ENCODE measurements at places on chromosomes 3 and 15. TPM values are rescaled to one million over a fixed set of nuclear protein-coding genes. Genes with fewer than 3 reads are reported as not detected.
A peak's percentile ranks its signal among the peaks of the same experiment; 100 is the strongest.

DNA sequence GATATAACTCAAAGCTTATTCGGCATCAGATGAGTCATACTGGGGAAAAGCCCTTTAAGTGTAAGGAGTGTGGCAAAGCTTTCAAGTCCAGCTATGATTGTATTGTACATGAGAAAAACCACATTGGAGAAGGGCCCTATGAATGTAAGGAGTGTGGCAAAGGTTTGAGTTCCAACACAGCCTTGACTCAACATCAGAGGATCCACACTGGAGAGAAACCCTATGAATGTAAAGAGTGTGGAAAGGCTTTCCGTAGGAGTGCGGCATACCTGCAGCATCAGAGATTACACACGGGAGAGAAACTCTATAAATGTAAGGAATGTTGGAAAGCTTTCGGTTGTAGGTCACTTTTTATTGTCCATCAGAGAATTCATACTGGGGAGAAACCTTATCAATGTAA, 7.5 kb downstream of the ZNF621 start:
- DNase-seq, result no peak

GRCh38 chr3:37321377-37321781, 147.0 kb upstream of the LRRFIP2 start:
- DNase-seq, result no peak

DNA sequence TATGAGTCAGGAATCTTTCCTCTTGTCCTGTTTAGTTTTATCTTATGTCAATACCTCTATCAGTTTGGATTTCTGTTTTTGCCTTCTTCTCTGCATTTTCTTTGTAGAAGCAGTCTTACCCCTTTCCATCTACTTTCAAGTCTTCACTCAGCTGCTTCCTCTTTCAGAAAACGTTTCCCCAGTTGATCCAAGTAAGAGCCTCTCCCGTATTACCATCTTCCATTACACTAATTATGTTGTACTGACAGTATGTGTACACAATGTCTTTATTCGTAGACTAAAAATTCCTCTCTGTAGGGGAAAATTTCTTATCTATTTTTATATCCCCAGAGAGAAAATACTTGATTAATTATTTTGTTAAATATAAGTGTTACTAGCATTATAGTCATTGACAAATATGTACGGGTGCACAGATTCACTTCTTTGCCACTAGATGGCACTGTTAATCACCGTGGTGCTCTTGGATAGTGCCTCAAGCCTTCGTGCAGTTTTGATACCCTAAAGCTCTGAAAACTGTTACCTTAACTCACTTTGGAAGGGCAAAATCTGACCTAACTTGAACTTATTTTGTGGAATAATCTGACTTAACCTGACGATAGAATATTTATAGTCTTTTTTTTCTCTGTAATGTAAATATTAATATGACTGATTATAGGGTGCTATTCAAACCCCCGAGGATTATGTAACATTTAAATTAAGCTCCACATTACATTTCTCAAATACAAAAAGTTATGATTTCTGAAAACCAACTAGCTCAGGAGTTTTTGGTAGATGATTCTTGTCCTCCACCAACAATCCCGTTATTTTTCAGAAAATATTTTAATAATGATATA, 74.2 kb upstream of the POU1F1 start:
- peak; percentile 48 for DNase-seq

The GPR62 gene
- not detected for total RNA-seq

The CLEC3B gene
- 0.40 TPM for total RNA-seq

DNA sequence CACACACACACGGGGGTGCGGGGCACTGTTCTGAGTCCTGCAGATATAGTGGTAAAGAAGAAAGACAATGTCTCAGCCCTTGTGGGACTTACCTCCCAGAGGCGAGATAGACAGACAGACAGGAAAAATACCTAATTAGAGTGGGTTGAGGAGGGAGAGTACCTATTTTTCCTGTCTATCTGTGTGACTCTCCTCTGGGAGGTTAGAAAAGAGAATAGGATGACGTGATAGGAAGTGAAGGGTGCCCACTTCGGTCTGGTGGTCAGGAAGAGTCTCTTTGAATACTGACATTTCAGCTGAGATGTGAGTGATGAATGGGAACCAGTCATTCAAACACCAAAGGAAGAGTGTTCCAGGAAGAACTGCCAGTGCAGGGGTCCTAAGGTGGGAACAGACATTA, 4.1 kb upstream of the APOD start:
- no peak for DNase-seq

The AHSG gene
- total RNA-seq, result not detected

DNA sequence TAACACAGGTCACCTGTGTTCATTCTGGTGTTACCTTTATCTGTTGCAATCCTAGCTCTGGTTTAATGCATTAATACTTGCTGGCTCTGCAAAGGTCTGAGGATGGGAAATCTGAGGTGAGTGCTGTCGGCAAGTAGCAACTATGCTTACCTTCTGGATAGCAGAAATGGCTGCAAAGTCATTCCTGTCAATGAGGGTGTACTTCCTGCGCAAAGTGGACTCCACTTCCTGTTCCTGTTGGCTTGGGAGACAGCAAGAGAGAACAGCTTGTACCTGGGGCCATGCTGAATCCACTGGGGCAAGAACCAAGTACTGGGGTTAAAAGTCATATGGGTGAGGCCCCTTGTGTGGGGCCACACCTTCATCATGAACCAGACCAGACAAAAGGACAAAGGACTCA, 37.3 kb downstream of the KIF9 start:
- DNase-seq, result no peak

DNA sequence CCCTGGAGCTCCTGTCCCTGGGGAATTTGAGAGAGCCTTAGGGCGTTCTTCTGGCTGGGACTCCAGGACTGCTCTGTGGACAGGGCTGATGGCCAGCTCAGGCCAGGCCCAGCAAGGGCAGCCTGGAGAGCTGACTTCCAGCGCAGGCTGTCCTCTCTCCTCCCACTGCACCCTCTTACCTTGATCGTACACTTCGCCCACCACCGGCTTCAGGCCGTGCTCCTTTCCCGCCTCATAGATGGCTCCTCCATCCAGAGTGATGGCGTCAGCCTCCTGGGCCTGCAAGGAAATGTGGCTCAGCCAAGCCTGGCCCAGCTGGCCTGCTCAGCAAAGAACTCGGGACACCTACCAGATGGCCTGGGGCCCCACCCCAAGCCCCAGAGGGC, 3.1 kb downstream of the MELTF start:
- no peak for DNase-seq

GRCh38 chr3:141412087-141412935, 44.0 kb downstream of the ZBTB38 start:
- DNase-seq, result peak; percentile 93

DNA sequence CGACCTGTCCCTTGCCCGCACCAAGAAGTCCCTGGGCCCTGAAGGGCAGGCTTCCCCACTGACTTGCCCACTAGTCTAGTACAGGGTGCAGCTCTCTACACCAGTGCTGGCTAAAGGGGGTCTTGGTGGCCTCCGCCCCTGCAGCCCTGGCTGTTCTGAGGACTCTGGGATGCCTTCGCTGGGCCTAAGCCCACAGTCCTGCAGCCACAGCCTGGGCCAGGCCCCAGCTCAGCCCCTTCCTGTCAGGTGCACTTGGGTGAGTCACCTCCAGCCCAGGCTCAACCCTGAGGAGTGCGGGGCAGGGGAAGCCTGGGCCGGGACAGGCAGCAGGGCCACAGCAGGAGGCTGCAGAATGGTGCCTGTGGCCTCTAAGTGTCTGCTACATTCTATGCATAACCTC, 971 bp downstream of the C3orf22 start:
- no peak for DNase-seq

The RBPMS2 gene
- not detected for total RNA-seq

DNA sequence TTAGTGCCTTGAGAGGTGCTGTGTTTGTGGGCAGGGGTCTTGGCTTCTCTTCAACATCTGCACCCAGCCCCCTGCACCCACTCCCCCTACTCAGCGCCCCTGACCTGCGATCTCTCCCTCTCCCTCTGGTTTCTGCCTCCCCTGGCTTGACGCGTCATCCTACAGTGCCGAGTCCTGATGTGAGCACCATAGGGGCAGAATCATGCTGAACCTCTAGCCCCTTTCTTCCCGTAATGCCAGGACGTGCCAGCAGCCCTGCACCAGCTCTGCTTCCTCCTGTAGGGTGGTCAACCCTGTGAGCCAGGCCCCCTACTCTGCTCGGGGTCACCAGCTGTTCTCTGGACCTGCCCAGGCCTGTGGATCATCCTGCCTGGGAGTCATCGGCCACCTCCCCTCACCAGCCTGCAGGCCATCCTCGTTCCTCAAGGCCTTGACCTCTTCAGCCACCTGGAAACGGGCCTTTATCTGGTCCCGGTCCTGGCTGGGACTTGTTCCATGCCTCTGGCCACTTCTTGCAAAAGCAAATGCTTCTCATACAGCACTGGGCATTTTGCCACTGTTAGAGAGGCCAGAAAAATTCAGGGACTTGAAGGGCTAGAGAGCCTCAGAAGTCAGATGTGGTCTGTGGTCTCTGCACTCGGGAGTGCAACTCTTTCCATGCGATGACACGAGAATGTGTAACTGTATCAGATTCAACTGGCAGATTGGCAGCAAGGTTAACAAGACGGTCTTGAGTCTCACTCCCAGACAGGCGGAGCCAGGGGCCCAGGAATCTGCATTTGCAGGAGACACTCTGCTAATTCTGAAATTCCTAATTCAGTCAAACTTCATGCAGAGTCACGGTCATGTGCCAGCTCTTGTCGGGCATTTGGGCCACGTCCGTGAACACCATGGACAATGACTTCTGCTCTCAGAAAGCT, 16.7 kb upstream of the KLF15 start:
- no peak for DNase-seq

- no peak for DNase-seq
These were observed 405.6 kb downstream of the NTRK3 start for GRCh38 chr15:87850916-87851315.

DNA sequence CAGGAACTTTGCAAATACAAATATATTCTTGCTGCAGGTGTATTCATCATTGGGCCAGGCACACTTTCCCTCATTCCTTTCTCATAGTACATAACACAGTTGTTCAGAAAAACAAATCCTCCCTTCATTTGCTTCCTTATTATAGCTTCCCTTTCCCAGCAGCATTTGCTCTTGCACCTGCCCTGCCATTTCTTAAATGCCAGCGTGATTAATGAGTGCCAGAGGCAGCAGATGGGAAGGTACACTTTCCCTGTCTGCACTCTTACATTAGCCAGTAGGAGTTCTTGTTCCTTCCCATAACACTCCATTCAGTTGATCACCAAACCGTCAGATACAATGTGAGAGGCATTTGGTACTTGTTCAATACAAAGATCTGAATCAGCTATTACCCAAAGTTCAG, 128.5 kb upstream of the GAP43 start:
- DNase-seq, result peak; percentile 4

The SI gene
- total RNA-seq, result not detected

GRCh38 chr3:49787182-49787464, 781 bp upstream of the IP6K1 start:
- no peak for DNase-seq

DNA sequence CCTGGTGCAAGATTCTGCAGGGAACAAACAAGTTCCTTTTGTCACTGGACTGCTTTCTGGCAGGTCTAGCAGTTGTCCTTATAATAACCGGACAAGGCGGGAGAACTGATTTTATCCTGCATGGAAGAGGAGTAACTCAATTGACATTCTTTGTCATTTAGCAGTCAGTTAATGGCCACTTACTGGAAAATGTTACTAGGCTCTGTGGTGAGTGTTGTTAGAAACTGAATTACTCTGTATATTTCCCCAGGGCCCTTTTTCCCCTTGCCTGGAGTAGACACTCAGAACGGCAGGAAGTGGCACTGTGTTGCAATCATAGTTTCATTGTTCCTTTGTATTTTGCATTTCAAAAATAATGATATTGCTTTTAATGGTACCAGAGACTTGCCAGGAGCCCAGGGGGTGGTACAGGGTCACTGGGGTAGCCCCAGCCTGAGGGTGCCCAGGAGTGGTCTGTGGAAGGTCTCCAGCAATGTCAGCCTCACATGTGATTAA, 318.6 kb upstream of the LRRFIP2 start:
- peak; percentile 36 for DNase-seq

DNA sequence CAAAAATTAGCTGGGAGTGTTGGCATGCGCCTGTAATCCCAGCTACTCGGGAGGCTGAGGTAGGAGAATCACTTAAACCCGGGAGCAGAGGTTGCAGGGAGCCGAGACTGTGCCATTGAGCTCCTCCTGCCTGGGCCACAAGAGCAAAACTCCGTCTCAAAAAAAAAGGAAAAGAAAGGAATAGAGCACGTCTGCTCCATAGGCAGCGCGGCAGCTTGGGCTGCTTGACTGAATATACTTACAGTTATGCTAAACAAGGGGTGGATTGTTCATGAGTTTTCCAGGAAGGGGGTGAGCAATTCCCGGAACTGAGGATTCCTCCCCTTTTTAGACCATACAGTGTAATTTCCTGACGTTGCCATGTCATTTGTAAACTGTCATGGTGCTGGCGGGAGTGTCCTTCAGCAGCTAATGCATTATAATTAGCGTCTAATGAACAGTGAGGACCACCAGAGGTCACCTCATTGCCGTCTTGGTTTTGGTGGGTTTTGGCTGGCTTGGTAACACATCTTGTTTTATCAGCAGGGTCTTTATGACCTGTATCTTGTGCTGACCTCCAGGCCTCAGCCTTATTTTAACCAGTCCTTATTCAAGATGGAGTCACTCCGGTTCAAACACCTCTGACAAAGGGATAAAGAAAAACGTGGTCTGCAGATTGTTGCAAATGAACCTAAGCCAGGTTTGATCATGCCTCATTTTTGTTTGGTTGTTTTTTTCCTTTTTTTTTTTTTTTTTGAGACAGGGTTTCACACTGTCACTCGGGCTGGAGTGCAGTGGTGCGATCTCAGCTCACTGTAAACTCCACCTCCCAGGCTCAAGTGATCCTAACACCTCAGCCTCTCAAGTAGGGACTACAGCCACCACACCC, 24.9 kb upstream of the SENP5 start:
- no peak for DNase-seq

DNA sequence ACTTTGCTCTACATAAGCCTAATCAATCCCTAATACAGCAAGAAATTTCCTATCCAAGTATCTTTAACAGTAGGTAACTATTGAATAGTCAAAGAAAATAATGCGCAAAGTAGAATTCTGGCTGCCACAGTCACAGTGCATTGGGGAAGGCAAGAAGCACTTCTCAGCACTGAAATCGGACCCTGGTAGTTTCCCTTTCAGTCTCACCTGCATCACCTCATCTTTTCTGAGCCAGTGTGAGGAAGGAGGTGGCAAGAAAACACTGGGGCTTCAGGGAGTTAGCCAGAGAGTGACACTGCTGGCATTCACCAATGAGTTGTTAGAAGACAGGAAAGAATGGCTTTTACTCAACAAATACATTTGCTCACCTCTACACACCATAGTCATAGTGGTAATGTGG, 8.3 kb downstream of the TRIM42 start:
- no peak for DNase-seq

GRCh38 chr3:74897006-74897405, 282.5 kb upstream of the CNTN3 start:
- no peak for DNase-seq

- peak; percentile 16 for DNase-seq
These were observed 36.4 kb downstream of the EIF3J start for GRCh38 chr15:44573386-44573785.

The CMTM7 gene
- 12.4 TPM for total RNA-seq

DNA sequence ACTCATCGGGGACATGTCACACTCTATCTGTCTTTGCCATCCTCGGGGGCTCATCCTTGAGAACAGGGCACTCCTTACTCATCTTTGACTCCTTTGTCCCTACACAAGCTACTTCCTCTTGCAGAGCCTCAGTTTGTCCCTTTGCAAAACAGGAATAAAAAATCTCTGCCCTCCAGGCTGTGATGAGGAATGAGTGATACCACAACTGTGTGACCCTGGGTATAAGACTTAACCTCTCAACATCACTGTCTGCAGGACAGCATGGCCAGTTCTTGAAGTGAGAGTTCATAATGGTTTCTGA, 48.5 kb downstream of the IQSEC1 start:
- no peak for DNase-seq

The CYP1A1 gene
- 0.06 TPM for total RNA-seq

- no peak for DNase-seq
These were observed 21.5 kb downstream of the NR2F2 start for GRCh38 chr15:96351761-96352603.
